ENCODE measurements at places on chromosomes 5 and 9.

DNA sequence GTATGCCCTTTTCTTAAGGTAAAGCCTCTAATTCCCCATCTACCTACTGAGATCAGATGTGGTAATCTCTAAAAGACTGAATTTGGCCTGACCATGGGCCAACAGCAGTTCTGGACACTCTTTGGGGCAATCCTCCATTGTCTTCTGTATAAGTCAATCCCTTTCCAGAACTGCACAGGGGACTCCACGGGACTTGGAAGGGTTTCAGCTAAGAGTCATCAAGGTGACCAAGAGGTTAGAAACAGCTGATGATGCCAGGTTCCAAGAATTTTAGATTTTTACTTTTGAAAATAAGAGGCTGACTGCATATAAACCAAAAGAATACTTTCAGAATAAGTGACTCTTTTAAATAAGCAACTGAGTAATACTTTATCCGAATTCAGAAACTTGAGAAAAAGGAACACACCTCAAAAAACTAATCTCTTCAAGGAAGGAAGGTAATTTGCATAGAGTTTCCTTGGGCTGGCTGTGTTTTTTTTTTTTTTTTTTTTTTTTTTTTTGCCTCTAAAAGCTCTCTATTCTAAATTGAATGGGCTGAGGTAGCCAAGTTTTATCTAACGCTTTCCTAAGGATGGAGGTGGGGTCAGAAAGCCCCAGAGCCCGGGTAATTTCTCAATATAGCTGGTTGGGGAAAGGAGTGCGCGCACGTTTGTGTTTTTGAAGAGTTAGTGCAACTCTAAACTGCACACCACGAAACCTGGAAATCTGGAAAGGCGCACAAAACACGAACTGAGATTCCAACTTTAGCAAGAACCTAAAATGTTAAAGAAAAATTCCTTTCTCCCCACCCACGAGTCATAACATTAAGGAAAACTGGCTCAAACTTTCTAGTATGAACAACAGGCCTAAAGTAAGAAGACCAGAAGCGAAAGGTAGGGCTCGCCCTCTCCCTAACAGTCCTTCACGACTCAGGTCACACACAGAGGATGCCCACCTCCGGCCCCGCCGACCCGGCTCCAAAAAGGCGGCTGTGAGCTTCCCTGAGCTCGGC, 1.3 kb downstream of the VCP start:
- no peak for DNase-seq

- no peak for DNase-seq
Observed at GRCh38 chr5:167947306-167947705, 344.1 kb upstream of the WWC1 start.

DNA sequence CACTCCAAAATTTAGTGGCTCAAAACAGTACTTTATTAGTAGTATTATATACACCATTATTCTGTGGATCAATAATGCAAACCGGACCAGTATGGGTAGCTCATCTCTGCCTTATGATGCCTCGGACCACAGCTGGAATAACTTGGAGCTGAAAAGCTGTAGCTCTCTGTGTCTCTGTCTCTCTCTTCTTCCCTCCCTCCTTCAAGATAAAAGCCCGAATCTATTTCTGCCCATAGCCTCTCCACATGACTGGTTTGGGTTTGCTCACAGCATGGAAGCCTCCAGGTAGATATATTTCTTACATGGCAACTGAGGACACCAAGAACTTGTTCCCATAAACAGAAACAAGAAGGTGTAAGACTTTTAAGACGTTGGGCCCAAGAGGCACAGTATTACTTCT, 147.5 kb upstream of the TBCA start:
- DNase-seq, result no peak

- no peak for DNase-seq
Observed at GRCh38 chr9:32968101-32969011, 33.1 kb downstream of the APTX start.

DNA sequence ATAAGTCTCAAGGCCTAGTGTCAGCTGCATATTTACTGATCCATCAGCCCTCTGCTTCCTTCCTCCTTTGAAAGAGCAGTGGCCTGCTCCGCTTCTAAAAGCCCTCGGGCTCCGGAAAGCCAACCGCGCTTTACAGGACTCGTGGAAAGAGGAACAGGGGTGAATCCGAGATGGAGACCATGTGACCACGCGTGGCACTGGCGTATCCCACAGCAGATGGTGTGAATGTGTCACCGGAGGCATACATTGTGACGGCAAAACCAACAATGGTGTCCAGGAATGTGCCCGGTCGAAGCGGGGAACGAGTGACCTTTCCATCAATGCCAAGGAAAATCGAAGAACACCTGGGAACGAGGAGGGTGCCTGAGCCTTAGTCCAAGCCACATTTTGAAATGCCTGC, 484.6 kb downstream of the SPATA31A7 start:
- DNase-seq, result no peak

- DNase-seq, result no peak
Observed at GRCh38 chr5:143033535-143034250, 263.5 kb downstream of the ARHGAP26 start.

DNA sequence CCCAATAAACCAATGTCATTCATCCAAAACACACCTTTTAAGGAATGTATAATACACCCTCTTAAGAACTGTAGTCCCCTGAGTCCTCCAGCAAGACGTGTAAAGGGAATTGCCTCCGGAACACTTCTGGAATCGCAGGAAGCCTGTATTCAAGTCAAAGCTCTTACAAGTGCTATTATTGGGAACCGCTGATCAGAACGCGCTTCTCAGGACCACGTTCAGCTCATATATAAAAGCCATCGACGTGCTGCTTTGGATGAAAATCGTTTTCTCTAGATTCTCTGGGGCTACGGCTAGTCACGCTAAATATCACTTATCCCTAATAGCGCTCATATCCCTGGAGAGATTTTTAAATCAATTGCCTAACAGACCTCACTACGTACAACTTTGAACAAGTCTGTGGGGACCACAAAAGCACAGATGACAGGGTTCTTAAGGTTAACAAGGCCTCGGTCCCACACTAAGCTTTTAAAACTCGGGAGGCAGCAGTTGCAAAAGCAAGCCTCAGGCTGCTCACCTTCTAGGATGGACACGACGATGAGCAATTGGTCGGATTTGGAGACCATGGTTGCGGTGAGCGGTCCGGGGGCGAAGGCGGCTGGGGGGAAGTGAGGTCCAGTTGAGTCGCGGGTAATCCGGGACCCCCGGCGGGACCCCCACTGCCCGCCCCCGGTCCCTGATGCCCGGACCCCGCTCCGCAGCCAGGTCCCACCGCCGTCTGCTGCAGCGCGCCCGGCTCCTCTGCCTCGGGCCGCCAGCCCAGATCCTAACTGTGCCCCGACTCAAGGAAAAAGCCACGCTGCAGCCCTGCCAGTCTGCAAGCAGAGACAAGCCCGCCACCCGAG, 548 bp downstream of the CEP120 start:
- no peak for DNase-seq

- no peak for DNase-seq
Observed at GRCh38 chr5:178511172-178511571, 79.0 kb downstream of the COL23A1 start.

DNA sequence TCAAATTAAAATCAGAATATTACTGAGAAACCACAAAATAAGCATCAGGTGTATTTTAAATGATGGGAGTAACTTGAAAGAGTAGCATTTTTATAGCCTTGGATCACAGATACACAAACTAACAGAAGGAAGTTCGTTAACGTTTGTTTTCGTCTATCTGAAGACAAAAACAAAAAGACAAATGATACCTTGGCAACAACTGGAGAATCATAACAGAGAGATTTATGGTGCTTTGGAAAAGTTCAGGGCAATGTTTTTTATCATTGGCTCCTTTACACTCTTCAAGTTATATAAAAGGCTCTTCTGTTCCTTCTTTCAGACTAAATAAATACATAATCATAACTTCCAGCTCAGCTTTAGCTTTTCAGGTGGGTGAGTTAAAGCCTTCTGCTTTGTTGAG, 128.1 kb upstream of the VLDLR start:
- no peak for DNase-seq

DNA sequence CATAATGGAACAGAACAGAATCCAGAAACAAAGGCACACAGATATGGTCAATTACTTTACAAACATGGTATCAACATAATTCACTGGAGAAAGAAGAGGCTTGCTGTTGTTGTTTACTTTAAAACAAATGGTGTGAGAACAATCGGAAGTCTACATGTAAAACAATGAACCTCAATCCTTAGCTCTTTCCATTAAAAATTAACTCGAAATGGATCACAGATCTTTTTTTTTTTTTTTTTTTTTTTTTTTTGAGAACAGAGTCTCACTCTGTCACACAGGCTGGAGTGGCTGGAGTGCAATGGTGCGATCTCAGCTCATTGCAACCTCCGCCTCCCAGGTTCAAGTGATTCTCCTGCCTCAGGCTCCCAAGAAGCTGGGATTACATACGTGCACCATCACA, 9.8 kb downstream of the SEMA4D start:
- DNase-seq, result no peak

DNA sequence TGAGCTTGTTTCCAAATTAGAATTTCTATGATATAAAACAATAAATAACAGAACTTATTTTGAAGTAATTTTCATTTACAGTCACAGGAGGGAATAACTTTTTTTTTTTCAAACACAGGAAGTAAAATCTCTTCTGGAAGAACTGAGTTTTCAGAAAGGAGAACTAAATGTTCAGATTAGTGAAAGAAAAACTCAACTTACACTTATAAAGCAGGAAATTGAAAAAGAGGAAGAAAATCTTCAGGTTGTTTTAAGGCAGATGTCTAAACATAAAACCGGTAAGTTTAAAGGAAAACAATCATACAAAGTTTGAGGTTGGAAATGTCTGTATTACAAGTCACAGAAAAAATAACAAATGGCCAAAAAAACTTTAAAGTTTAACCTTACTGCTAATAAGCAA, 41.6 kb downstream of the RAB14 start:
- no peak for DNase-seq

GRCh38 chr9:119092125-119092524, 277.1 kb downstream of the BRINP1 start:
- DNase-seq, result no peak

GRCh38 chr9:92276331-92277032, 17.0 kb downstream of the IARS1 start:
- no peak for DNase-seq

- no peak for DNase-seq
Observed at GRCh38 chr5:146082798-146083197, 22.6 kb downstream of the PLAC8L1 start.

GRCh38 chr5:22780756-22781155, 72.4 kb downstream of the CDH12 start:
- no peak for DNase-seq

- no peak for DNase-seq
Observed at GRCh38 chr9:135513351-135513846, 7.8 kb upstream of the LCN1 start.

DNA sequence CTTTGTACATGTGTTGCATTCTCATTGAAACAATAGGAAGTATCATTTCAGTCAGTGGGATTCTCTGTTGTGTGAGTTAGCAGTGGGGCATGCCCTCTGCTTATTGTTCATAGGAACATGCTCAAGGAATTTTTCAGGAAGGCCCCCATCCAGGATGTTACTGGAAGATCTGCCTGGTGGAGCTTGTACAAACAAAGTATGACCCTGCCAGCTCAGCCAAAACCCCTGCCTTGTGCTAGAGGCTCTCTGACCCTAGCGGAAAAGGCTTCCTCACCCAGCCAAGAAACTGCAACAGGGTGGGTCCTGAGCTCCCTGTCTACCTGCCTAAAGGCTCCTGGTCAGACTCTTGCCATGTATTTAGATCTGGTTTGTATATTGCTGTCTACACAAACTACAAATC, 43.2 kb downstream of the MRRF start:
- DNase-seq, result no peak

DNA sequence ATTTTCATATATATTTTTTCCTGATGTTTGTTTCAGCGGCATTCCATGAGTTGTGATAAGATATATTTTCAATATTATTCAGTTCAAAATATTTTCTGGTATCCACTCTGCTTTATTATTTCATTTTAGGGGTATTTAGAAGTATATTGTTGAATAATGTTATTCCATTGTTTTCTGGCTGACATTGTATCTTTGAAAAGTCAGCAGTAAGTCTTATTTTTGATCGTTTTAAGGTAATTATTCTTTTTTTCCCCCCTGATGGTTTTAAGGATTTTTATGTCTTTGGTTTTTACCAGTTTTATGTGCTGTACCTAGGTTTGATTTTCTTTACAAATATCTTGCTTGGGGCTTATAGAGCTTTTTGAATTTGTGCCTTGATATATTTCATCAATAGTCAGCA, 6.6 kb upstream of the GLRA1 start:
- no peak for DNase-seq

DNA sequence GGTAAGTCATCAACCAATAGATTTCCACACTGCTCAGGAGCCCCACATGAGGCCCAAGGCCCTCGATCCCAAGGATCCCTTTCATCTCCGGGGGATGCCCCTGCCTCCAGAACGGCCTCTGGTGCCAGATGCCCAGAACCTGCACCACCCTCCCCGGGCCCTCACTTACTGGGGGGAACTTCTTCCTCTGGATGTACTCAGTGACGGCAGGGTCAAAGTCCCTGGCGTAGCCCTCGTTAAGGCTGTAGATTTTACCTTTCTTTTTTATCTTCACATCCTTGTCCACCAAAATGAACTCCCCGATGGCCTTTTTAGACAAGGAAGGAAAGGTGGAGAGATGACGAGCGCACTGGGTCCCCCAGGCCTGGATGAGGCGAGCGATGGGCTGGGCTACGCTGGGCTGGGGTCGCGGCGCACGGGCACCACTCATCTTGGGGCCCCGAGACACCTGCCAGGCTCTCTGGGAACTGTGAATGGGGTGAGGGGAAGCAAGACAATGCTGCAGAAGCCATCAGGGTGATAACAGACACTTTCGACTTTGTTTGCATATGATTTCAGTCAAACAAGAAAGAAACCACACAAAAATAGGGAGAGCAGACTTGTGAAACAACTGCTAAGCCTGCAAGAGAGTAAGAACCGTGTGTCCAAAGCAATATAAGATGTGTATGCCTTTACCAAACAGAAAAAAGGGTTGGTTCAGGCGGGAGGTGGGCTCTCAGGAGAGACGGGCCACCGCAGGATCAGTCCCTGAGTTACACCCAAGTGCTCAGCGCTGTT, 13.2 kb upstream of the FBP2 start:
- no peak for DNase-seq

GRCh38 chr9:14389657-14390056, 75.7 kb upstream of the NFIB start:
- no peak for DNase-seq

GRCh38 chr5:170067152-170067551, 38.5 kb upstream of the FOXI1 start:
- DNase-seq, result no peak

DNA sequence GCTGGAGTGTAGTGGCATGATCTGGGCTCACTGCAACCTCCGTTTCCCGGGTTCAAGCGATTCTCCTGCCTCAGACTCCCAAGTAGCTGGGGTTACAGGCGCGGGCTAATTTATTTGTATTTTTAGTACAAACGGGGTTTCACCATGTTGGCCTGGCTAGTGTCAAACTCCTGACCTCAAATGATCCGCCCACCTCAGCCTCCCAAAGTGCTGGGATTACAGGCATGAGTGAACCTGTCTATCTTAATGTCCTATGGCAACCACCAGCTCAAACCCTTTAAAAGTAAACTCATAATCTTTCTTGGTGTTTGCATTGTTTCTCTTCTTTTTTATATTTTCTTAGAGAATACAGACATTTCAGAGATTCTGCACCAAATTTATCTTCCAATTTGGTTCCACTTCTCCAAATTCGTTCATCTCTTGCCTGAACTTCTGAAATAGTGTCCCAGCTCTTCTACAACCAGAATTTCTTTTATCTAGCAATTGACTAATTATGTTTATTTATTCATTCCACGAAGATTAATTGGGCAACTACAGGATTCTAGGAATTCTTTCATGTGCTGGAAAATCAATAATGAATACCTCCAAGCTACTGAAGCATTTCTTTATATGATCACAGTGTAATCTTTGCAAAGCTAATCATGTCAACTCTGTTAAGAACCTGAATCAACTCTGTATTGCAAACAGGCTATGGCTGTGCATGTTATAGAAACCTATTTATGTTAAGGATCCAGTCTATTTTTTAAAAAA, 60.0 kb upstream of the TYRP1 start:
- DNase-seq, result no peak

Measured in cortex of kidney (tissue), 1 donor.